HT1080 (cell line): ENCODE measurements at places on chromosomes 13 and 19. TPM values are rescaled to one million over a fixed set of nuclear protein-coding genes. Genes with fewer than 3 reads are reported as not detected.

DNA sequence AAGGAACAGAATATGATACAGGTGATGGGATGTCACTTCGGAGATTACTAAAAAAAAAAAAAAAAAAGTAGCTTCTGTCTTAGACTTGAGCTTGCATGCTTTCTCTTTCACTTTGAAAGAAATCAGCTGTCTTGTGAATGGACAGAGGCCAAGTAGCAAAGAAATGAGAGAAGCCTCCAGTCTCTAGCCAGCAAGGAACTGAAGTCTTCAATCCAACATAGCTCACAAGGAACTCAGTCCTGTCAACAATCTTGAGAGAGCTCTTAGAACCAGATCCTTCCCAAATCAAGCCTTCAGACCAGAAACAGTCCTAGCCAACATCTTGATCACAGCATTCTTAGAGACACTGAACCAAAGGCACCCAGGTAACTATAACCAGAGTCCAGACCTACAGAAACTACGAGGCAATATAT lies 7.7 kb downstream of the N4BP2L2 start:
- peak; percentile 47 for DNase-seq

The SMAD9 gene
- total RNA-seq = 2.1 and 2.8 TPM in 2 replicates

The ZNF541 gene
- not detected in 2 replicates for total RNA-seq

The ACP7 gene
- 4.0 and 6.4 TPM in 2 replicates for total RNA-seq

The UBE2S gene
- total RNA-seq = 646 and 1,047 TPM in 2 replicates

DNA sequence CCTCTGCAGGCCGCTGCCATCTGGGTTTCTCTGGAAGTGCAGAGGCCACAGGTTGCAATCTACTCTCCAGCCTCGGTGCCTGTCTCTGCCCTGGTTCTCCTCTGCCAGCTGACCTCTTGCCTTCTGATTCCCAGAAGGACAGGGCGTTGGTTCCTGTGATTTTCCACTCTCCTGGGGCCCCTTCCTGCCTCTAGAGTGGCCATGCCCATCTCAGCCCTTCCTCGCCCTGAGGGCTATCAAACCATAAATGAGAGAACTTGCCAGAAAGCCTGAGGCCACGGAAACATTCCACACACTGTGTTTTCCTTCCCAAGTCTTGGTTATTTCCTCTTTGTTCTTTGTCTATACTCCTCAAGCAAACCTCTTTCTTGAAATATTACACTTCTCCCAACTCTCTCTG lies 146.2 kb downstream of the SHISA2 start:
- peak; percentile 20 for DNase-seq

The ATP8A2 gene
- 0.64 and 0.67 TPM in 2 replicates for total RNA-seq

DNA sequence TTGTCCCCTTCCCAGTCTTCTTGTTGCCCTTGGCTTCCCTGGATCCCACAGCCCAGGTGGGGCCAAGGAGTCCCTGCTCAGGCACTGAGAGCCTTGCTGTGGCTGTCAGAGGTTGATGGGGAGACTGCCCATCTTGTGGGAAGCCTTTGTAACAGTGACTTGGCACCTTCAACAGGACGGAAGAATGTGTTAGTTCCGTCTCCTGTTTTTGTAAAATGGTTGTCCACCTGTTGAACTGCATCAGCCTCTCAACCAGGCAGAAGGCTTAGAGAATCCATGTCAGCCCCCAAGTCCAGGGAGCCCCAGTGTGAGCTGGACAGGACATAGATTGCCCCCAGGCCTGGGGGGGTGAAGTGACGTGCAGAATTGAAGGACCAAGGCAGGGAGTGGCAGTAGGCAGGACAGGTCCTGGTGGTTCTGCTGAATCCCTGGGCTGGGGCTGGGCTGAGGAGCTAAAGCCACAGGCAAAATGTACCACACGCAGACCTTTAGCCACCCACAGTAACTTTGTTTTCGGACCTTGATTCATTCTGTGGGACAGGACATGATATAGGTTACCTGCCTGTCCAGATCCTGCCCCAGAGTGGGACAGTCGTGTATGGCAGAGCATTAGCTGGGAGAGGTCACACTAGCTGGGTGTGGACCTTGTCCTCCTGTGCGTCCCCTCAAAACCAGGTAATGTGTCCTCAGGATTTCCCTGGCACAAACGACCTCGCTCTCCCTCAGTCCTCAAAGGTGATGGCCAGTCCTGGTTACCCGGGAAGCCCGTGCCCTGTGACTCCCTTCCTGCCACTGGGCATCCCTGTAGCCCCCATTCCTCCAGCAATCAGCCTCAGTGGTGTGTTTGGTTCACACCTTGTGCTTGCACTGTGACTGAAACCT lies 47.0 kb downstream of the GATAD2A start:
- DNase-seq = no peak

- DNase-seq = no peak
Observed at GRCh38 chr19:8150178-8150865, 930 bp upstream of the FBN3 start.

The UBL5 gene
- 225 and 406 TPM in 2 replicates for total RNA-seq

GRCh38 chr13:107817647-107818287 lies 397.6 kb downstream of the LIG4 start:
- DNase-seq = no peak

DNA sequence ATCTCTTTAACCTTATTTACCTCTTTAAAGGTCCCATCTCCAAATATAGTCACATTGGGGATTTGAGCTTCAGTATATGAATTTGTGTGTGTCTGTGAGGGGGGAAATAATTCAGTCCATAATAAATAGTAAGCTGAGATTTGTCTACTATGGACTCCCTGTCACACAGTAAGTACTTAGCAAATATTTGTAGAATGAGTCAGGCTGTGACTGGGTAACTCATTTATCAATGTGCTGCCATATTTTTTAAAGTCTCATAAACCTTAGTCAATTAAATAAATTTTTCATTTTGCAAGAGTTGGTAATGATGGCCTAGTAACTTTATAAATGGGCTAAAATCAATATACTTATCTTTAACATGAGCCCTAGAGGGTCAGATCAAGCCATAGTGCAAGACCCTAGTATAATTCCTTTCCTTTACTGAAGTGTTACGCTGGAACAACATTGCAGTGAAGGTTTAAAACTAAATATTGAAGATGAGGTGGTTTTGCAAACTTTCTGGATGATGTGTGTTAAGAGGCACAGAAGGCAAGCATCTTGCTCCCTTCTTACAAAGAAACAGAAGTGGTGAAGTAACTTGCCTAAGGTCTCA lies 305.1 kb downstream of the KCNRG start:
- peak; percentile 48 for DNase-seq

DNA sequence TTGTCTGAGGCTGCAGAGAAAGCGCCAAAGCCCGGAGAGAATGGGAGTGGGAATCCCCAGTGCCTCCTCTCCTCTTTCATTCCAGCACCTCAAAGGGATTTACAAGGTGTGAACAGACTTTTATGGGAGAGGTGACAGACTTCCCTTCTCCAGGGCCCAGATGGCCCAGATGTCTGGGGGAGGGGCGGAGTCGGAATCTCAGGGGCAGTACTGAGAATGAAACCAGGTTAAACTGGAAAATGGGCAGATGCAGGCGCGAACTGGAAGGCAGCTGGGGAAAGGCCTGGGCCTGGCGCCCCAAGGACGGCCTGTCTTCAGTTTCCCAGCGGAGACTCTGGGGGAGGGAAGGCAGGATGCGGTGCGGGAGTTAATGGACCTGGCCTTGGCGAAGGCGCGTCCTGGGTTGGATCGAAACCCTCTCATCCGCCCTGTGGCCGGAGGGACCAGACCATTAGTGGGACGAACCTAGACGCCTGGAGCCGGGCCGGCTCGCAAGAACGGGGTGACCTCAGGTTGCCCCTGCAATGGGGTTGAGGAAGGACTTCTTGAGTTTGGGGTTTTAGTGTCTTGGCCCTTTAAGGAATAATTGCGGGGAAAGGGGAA lies 592 bp upstream of the TRIP10 start:
- DNase-seq = no peak

The RNF113B gene
- total RNA-seq = not detected in 2 replicates

The ZNF154 gene
- not detected in 2 replicates for total RNA-seq

The SIGLEC12 gene
- not detected in 2 replicates for total RNA-seq

DNA sequence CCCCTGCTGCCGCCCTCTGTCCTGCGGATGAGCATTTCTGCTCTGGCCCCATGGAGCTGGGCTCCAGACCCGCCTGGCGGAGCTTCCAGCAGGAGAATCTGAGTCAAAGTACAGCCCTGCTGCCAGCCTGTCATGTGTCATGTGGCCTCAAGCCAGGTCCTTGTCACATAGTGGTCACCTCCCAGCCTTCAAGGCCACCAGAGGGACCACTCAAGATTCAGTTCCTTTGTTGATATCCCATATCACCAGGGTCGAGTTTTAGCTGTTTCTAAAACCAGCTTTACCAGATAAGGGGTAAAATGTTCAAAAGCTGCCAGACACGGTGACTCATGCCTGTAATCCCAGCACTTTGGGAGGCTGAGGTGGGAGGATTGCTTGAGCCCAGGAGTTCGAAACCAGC lies 13.4 kb downstream of the THOP1 start:
- no peak for DNase-seq

DNA sequence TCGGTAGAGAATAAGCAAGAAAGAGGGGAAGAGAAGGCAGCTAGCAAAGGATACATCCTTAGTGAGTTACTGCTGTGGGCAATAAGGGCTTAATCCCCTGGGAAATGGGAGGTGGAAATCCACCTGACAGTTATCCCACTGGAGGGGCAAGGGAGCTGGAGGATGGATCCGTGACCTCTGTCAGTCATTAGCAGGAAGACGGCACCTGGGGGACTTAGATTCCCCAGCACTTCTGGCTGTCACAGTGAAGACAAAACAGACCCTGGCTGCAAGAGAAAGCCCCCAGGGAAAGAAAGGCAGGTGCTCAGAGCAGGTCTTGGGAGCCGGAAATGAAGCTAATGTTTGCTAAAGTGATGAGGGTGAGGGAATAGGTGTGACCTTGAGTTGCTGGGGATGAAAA lies 70.4 kb upstream of the MRI1 start:
- no peak for DNase-seq

DNA sequence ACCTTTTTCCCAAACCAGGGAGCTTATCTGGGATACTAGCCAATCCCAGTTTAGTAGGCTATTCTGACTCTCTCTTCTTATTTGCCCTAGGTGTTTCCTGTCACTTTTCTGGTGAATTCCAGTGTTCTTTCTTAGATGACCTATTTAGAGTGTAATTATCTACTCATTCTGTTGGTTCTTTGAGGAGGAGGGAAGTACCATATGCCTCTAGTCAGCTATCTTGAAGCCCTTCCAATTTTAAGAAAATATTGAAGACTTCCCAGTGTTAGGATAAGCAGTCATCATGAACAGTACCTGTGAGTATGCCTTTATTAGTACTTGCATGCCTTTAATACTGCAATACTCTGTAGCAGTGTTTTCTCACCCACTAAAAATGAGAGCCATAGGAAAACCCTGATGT lies 724.3 kb upstream of the SLITRK1 start:
- DNase-seq = no peak

The PSG1 gene
- total RNA-seq = 0.27 TPM in 1 of 2 replicates, not detected in the other
